ENCODE measurements at places on chromosomes 5 and 9. TPM values are rescaled to one million over a fixed set of nuclear protein-coding genes. Genes with fewer than 3 reads are reported as not detected.
A peak's percentile ranks its signal among the peaks of the same experiment; 100 is the strongest.

PCDHGA3 gene
- total RNA-seq: 3.9 TPM

GRCh38 chr9:77848404-77848803 lies 183.2 kb downstream of the GNAQ start:
- DNase-seq: no peak

UGT3A1 gene
- 26.6 TPM for total RNA-seq

- no peak for DNase-seq
These were observed 335.1 kb upstream of the DMAC1 start for GRCh38 chr9:8134635-8135034.

DNA sequence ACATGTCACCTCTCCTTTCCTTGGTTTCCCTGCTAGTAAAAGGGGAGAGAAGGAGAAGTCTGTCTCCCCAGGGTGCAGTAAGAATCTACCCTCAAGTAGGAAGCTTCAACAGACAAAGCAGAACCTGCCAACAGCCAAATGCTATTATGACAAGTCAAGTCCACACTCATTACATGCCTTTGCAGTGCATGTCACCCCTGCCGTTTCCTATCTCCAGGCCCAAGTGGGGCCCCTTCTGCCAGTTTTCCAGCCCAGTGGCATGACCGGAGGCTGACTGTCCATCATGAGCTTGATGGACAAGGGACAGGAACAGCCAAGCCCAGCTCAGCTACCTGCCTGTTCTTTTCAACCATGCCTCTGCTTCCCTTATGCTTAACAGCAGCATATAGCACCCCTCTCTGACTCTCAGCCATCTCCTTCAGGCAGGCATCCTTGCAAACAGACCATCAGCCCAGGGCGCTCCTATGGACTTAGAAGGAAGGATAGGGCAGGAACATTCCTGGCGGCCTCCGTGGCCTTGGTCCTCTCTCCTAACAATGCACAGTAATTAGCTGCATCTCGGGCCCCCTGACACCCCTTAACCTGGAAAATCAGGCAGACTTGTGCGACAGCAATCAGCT lies 107.2 kb upstream of the RAD23B start:
- DNase-seq: no peak

GRCh38 chr5:139805545-139805944 lies 9.9 kb downstream of the PSD2 start:
- no peak for DNase-seq

GRCh38 chr5:122156724-122157325 lies 27.5 kb downstream of the ZNF474 start:
- peak; percentile 78 for DNase-seq
